ENCODE measurements at places on chromosomes 11 and 22.

GRCh38 chr22:43151251-43152002, at the start of gene TSPO:
Gene TSPO, plus strand, starts transcription at chr22:43151559. Its CDS starts 7,680 bp downstream, at chr22:43159239.
- DNase-seq, result peak; percentile 70

DNA sequence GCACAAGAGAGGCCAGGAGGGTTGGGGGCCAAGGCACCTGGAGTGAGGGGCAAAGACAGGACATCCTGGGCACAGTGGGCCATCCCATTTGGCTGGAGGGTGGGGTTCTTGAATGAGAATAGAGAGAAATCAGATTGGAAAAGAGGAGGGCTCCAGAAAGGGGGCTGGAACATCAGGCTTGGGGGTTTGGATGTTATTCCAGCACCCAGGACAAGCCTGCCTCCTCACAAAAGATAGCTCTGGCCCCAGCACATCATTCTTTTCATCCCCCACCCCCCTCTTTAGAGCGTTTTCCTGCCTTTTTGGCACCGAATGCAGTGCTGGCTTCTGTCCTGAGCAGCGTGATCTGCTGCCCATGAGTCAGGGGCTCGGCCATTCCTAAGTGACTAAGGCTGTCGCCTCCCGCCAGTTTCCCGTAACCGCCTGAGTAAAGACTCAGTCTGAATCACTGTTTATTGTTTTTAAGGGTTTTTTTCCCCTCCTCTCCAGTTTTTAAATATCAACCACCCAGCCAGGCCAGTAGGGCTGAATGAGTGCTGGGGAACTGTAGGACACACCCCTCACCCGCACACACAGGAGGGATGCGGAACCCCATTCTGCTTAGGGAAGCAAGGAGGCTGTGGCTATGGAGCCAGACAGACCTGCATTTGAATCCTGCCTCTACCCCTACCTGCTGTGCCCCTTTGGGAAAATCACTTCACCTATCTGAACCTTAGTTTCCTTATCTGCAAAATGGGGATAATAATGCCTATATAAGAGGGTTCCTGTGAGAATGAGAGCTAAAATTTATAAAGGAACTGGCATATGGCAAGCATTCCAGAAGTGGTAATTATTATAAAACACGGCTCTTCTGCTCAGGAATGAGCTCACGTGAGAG, 32.4 kb upstream of the NAV2 start:
- DNase-seq, result peak; percentile 100

GRCh38 chr11:71399341-71399740, 48.9 kb downstream of the DHCR7 start:
- DNase-seq, result no peak

GRCh38 chr11:45921561-45922424, 663 bp upstream of the LARGE2 start:
- DNase-seq, result no peak

DNA sequence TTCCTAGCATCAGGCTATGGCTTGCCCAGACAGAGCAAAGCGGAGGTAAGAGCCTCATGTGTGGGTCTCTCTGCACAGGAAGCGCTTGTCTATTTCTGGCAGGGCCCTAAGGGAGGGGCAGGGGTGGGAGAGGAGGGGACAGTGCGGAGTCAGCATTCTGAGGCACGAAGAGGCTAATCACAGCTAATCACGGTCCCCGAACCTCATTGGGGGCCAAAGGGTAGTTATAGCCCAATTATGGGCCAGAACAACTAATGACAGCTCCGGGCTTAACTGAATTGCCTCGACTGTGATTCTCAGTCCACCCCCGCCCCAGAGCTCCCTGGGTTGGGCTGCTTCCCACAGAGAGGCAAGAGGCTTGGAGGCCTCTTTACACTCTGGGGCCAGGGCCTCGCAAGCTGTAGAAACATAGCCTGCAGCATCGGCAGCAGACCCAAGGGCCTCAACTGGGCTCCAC, 72.7 kb upstream of the PRDM11 start:
- DNase-seq, result no peak

GRCh38 chr22:36246718-36247117, 6.2 kb upstream of the APOL1 start:
- DNase-seq, result no peak

GRCh38 chr22:42468841-42469240, 36.6 kb upstream of the NFAM1 start:
- peak; percentile 7 for DNase-seq

DNA sequence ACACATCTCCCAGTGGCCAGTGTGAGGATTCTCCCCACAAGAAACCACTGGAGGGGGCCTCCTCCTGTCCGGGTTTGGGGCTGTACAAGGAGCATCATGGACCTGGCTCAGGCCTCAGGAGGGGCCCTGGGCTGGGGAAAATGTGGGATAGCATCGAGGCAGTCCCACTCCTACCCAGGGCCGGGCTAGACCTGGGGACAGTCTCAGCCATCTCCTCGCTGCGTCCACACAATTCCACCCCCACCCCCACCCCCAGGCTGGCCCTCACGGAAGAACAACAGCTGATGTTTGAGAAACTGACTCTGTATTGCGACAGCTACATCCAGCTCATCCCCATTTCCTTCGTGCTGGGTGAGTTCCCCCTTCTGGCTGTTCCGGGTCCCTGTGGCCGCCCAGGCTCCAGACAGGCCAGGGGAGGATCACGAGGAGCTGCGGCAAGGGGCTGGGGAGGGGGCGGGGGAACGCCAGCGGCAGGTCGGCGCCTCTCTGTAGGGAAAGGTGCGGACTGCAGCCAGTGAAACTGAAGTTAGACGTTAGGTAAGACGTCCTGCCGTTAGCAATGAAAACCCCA, 4.8 kb downstream of the BEST1 start:
- DNase-seq, result peak; percentile 69

DNA sequence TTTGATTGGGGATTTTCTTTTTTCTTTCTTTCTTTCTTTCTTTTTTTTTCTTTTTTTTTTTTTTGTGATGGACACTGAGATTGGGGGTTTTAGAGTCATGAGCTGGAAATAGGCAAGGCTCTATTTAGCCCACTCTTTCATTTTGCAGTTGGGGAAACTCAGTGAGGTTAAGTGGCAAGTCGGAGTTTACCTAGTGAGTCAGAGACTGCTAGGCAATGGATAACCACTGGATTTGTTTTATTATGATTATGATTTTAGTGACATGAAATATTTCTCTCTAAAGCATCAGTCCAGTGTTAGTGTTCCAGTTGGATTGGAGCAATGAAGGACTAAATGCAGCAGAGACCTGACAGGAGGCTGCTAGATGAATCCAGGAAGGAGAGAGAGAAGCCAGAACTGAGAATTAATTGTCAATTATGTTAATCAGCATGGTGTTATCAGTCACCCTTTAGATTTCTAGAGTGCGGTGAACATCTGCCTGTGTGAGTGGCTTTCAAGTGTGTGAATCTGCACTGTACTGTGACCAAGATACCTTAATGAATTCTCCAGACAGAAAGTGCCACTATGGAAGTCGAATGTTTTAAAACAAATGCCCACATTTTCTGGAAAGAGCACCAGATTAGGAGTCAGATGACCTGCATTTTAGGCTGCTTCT, 10.9 kb downstream of the BMAL1 start:
- peak; percentile 78 for DNase-seq

DNA sequence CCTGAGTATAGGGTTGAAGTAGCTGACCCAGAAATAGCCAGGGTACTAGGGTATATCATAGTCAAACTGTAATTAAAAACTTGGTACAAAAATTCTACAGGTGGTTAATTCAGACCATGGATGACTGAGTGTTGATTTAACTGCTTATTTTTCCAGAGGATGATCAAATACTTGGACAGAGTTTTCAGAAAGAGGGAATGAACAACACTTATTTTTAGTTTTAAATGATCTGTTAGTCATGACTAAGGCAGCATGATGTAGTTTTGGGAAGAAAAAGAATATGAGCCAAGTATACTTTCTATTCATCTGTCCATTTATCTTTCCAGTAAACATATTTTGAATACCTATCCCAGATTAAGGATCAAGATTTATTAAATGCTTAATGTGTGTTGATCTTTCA, 19.8 kb upstream of the CCDC89 start:
- no peak for DNase-seq

DNA sequence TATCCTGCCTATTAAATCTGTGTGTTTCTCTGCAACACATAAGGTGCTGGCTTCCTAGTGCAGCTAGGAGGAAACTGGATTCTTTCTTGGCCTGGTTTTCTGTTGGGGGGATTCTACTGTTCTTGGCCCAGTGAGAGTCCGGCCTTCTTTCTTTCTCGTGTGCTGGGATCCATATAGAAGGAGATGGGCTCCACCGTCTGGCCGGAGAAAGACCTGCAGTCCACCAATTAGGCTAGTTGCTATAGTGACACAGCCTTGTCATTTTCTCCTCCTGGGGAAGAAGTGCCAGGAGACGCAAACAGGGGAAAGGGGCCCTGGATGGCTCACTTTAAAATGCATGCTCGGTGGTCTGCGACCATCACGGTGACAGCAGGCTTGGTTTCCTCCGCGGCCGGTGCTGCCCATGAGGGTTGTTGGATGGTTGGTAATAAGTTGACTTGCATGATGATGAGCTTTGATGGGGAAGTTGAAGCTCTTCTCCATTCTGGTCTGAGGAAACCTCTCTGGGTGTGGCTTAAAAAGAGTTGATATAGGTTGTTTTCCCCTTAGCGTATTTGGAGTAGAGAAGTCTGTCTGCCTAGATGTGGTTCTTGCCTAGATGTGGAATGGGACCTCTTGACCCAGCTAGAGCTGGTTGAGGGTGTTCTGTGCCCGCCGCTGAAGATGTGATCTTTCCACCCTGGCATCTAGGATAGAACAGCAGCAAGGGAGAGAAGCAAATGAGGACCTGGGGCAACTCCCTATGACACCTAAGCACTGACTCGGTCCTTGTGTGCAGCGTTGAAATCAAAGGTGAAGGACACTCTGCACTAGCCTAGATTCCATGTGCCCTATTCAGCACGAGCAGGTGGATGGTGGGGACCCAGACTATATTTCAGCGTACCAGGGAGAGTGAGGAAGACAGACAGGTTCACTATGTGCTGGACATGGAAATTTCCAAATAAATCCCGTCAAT, 1335.0 kb downstream of the BRD1 start:
- DNase-seq, result peak; percentile 87

DNA sequence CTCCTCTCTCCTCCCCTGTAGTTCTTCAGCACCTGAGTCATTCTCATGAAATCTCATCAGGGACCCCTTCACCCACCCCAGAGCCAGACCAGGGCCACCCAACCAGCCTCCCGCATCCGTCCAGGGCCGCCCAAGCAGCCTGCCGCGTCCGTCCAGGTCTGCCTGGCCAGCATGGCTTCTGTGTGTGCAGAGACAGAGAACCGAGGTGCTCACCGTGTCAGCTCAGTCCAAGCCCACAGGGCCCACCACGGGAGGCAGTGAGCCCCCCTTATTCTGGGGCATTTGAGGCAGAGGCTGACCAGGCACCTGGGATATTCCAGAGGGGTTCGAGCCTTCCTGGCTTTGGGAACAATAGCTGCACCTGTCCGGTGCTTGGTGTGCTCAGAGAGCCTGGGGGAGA, 1117.3 kb downstream of the BRD1 start:
- no peak for DNase-seq

DNA sequence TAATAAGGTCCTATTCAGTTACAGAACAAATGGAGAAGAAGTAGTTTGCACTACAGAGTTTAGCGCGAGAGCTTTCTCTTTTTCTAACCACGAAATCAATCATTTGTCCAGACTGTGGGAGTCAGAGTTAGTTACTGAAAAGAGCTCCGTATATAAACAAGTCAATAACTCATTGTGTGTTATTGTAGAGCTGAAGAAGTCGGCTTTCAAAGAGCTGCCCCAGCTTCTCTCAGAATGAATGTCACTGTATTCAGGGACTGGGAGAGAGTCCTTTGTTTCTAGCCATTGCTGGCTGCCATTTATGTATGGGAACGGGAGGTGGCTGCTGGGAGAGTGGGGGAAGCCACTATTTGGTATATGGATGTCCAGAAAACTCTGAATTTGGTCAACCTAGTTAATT, 227.8 kb downstream of the DCDC1 start:
- DNase-seq, result no peak

DNA sequence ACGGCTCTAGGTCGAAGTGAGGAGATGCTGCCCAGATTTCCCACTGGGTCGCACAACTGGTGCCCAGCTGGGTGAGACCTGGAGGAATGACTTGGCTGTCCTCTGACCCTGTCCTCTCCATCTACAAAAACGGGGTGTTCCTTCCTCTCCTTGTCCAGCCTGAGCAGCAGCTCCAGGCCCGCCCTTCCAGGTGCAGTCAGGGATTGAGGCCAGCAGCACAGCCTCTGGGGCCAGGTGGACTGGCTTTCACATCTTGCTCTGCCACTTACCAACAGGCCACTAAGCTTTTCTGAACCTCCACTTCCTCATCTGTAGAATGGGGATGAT, 91.7 kb upstream of the LMO1 start:
- DNase-seq, result no peak

GRCh38 chr11:60777572-60777971, 7.6 kb upstream of the MS4A10 start:
- DNase-seq, result peak; percentile 95

DNA sequence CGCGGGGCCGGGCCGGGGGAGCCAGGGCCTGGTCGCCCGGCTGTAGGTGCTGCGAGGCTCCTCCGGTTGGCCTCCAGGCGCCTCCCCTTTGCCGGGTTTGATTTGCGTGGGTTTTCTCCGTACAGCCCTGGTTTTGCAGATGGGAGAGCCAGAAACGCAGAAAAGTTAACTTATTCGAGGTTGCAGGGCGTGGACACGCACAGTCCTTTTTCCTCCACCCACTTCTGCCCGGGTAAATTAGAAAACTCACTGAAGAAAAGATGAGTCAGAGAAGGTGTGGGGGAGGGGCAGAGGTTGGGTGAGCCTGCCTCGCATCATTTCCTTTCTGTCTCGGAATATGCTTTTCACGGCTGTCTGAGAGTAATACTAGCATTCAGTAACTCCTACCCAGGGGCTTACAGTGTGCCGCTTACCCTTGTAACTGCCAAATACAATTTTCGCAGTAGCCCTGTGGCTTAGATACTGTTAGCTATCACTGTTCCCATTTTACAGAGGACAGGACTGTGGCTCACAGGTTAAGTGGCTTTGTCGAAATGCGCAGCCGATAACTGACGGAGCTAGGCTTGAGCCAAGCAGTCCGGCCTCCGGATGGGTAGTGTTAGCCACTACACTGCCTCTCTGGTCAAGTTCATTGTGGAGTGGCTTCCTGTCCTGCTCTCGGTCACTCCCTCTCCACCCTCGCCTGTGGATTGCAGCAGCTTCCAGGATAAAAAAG, 812 bp downstream of the FADD start:
- peak; percentile 92 for DNase-seq

GRCh38 chr11:125305345-125305744, 140.8 kb downstream of the PKNOX2 start:
- no peak for DNase-seq

DNA sequence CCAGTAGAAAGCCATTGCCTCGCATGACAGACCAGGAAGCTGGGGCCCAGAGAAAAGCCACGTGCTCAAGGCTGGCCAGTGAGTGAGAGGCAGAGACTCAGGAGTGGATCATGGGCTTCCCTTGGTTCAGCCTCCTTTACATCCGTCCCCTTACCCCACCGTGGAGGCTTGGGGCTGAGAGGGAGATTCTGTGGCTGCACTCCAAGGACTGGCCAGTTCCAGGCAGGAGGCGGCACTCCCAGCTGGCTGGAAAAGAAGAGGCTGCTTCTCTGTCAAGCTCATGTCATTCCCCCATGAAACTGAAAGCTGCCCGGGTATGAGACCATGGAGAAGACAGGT, 6.6 kb upstream of the ASCL2 start:
- no peak for DNase-seq
